ENCODE measurements at places on chromosomes 1 and 21.

- no peak for DNase-seq
These were observed 45.4 kb downstream of the AGPAT3 start for GRCh38 chr21:43910460-43910859.

DNA sequence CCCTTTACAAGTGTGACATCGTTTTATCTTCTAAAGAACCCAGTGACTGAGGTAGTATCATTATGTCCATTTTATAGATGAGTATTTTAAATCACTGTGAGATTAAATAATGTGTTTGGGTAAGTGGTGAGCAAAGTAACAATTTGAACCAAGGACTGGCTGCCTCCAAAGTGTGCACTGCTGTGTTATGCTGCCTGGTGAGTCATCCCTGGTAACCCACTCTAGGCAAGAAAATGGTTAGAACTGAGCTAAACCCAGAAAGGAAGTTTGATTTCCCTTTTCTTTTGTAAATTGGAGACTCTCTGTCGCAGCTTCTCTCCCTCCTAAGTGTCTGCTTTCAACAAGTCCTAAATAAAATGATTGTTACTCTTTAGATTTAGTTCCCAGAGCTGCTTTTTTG is 342.8 kb upstream of the KAZN start:
- DNase-seq: no peak

DNA sequence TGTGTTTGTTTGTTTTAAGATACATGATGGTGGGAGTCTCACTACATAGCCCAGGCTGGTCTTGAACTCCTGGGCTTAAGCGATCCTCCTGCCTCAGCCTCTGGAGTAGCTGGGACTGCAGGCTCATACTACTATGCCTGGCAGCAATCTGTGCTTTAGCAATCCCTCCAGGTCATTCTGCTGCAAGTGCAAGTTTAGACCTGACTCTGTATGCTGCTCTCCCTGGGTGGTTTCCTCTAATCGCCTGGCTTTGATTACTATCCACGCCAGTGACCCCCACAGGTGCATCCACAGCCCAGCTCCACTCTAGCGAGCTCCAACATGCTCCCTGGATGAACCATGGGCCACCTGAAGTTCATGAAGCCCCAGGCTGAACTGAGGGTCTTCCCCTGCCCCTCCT is 15.5 kb upstream of the PABPC4 start:
- DNase-seq: no peak

GRCh38 chr1:105591681-105592080 is 1464.8 kb upstream of the PRMT6 start:
- no peak for DNase-seq

DNA sequence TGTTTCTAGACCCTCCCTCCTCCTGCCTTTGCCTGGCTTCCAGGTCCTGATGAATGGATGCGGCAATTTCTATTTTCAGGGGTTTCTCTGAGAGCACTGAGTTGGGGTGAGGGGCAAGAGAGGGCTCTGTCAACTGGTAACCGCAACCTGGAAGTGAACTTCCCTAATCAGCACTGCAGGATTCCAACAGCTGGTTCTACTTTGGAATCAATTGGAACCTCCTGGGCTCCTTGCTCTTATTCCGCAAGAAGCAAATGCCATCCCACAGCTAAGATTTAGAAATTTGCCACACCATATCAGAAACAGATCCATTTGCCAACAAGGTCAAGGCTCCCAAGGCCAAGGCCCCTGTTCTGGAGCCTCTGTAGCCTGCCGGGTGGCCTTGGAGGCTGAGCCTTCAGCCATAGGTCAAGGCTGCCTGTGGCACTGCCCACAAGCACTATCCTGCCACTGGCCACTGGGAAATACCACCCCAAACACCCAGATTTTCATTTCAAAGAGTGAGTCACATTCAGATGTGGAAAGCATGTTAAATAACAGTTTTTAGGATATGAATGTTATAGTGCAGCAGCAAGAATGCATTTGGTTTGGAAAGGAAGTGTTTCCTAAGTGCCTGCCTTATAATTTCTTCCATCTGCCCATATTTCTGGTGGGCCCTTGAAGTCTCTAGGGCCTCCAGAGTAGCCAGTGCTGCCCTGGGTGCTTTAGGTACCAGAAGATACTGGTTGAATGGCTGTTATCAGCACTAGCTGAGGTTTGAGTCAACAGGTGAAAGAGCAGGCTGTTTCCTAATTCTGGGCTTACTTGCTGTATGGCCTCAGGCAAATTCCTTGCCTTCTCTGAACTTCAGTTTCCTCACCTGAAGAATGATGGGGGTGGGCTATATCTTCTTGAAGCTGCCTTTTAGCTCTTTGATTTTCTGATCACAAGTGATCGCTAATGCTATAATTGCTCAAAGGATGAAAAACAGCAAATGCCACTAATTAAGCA is 56.3 kb upstream of the JUN start:
- no peak for DNase-seq
